Mesenteric fat pad (tissue), 1 donor: ENCODE measurements at places on chromosomes 4 and X. TPM values are rescaled to one million over a fixed set of nuclear protein-coding genes. Genes with fewer than 3 reads are reported as not detected.

Gene GPR82
- total RNA-seq = 0.42 TPM

Gene FMR1
- 30.8 TPM for total RNA-seq

Gene PAGE1
- total RNA-seq = not detected

Gene ENPEP
- total RNA-seq = 13.9 TPM

Gene DMD
- 45.5 TPM for total RNA-seq

Gene PGAM4
- total RNA-seq = not detected

Gene FHDC1
- total RNA-seq = 1.2 TPM

Gene PDGFRA
- 181 TPM for total RNA-seq

Gene MUC7
- total RNA-seq = not detected

Gene DCAF4L1
- total RNA-seq = 0.35 TPM

Gene ADAM29
- total RNA-seq = not detected

Gene USP17L12
- not detected for total RNA-seq

Gene USP17L28
- total RNA-seq = not detected
